ENCODE measurements at places on chromosomes 6 and 20.

GRCh38 chr6:48735846-48736245 is 624.8 kb upstream of the PTCHD4 start:
- no peak for DNase-seq

DNA sequence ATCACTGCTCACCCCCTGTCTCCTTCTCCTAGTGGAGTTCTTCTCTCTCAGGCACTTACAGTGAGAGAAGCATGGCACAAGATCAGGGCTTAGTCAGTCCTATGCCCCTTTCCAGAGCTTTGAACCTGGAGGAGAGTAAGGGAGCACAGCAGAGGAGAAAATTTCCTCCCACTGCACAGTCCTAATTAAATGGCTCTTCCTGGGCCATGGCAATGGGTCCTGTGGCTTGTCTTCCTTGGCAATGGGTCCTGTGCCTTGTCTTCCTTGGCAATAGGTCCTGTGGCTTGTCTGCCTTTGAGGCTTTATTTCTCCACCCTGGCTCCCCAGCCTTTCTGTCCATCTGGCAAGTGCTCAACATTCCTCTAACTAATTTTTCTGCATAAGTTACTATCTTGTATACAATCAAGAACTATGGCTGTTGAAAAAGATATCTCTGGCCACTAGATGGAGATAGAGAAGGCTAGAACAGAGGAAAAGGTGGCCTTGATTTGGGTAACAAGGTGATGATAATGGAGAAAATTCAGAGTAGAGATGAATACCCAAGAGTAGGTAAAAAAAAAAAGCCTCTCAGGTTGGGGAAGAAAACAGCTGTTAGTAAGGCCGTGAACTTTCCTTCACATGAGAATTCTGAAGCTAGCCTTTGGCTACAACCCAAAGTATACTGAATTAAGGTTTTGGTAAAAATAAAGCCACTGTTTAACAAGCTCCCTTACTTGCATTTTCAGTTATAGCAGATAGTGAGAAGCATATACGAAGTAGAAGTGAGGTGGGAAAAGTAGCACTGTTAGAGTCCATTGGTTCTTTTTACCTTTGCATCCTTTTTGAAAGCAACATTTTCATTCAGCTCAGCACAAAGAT is 504.9 kb downstream of the DOK5 start:
- DNase-seq = no peak

- DNase-seq = no peak
These were observed 1293.1 kb upstream of the EYS start for GRCh38 chr6:67000121-67000520.

GRCh38 chr6:100883347-100883746 is 2.2 kb upstream of the ASCC3 start:
- DNase-seq = no peak

DNA sequence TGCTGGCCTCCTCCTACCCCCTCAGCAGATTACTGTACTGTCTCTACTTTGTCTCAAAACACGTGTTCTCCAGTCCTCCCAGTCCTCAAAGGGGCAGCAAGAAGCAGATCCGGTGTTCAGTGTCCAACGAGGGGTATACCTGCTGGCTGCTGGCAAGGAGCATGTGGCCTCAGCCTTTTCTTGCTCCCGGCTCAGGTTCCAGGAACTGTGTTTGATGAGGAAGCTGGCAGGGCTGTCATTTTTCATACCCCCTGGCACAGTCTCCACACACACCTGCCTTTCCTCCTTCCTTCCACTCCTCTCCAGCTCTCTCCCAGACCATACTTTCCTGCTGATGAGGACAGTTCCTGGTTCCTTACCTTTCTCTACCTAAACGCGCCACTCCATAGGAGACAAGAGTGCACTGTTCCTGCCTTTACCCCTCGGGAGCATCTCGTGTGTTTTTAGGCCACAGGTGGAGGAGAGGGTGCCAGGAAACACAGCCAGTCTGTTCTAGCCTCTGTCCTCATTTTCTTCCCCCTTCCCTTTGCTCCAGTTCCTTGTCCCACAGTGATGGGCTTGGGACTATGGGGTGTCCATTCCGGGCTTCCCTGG is 77.2 kb downstream of the SSR1 start:
- no peak for DNase-seq

GRCh38 chr6:45428727-45429126 is 51.0 kb upstream of the SUPT3H start:
- no peak for DNase-seq

- no peak for DNase-seq
These were observed 37.7 kb downstream of the HECA start for GRCh38 chr6:139172567-139172966.

Data from stimulated activated CD4-positive, alpha-beta T cell treated with anti-CD3 and anti-CD28 coated beads, TNF-alpha, amount 100 ng/mL, for 24 hours (primary cell).